Posterior cingulate gyrus (tissue), 11 donors: ENCODE measurements at places on chromosomes 1 and 21.
A peak's percentile ranks its signal among the peaks of the same experiment; 100 is the strongest.

- DNase-seq: no peak
Observed at GRCh38 chr1:29858646-29859045, 622.3 kb downstream of the PTPRU start.

GRCh38 chr1:234206651-234207284 lies 166.5 kb upstream of the COA6 start:
- DNase-seq: no peak

DNA sequence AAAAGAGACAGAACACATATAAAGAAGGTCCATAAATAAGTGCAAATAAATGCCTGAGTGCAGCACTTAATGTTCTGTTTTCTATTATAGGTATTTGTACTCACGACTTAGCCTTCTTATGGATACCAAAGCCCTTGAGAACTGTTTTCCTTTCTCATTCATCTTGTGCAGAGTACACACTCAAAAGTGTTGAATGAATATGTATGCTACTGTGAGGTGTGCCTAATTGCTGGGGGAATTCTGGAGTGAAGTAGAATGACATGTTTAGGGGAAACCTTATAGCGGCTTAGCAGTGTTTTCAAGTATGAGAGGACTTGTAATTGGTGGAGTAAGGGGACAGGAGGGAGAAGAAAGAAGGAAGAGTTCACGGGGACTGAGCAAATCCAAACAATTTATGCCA lies 157.6 kb downstream of the CACNA1E start:
- no peak for DNase-seq

- no peak for DNase-seq
Observed at GRCh38 chr1:169044971-169045370, 61.5 kb upstream of the ATP1B1 start.

GRCh38 chr1:18174037-18174436 lies 66.4 kb downstream of the IGSF21 start:
- DNase-seq: no peak

DNA sequence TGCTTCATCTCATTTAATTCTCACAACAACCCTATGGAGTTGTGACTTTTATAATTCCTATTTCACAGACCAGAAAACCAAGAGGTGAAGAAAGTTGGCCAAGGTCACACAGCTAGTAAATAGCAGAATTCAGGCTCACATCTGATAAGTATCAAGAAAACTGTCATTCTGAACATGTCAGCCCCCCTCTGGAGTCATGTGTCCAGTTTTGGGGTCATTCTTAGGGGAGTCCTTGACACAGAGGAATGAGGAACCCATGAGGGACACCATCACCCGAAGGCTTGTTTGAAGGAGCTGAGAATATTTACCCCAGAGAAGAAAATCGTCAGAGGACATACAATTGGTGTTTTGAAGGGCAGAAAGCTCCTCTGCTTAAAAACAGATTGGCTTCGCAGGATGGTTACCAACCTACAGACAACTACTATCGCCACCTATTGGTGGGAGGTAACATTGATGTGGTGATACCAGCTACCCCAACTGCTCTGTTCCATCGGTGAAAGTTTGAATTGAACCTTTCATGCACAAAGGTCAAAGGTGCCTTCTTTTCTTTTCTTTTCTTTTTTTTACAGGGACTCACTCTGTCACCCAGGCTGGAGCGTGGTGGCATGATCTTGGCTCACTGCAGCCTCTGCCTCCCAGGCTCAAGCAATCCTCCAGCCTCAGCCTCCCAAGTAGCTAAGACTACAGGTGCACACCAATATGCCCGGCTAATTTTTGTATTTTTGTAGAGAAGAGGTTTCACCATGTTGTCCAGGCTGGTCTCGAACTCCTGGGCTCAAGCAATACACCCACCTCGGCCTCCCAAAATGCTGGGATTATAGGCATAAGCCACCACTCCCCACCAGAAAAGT lies 31.3 kb downstream of the NCMAP start:
- no peak for DNase-seq

GRCh38 chr1:242081446-242081845 lies 82.5 kb upstream of the MAP1LC3C start:
- DNase-seq: no peak

DNA sequence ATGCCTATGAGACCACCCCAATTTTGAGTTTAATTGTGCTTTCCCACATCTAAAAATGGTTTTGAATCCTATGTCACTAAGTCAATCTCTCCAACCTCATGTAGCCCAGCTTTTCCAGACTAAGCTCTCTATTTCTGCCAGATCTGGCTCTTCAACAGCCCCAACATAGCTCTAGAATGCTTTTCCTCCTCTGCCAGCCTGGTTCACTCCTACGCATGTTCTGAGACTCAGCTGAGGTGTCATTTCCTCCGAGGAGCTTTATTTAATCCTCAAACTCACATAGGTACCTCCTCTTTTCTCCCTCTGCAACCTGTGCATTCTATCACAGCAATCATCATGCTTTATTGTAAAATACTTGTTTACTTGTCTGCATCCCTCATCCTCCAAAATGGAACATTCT lies 517.8 kb upstream of the BEND5 start:
- no peak for DNase-seq

DNA sequence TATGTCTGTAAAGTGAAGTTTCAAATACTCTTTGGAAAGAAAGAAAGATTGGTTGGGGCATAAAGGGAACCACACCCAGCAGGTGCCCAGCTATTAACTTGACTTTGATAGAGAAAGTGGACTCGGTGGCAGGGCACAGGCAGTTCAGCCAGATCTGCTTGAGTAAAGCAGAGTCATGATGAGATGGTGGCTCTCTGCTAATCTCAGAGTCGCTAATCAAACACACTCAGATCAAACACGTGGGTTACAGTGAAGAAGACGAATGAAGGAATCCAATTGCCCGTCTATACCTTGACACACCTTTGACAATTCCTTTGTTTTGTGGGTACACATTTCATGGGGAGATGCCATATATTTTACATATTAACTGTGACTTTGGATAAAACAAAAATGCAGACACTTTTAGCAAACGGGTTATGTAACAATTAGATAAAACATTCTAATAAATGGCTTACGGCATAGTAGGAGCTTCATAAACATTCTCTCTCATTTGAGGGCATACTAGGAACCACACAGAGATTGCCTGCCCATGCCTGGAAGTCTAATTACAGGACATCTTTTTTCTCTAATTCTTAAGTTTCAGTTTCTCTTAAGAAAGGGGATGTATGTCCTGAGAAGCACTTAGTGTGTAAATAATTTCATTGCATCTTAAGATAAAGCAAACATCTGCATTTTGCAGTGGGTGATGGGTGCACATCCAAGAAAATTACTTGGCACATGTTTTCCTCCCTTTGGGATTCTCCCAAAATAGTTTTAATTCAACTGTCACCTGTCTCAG lies 7.2 kb downstream of the CBR1 start:
- no peak for DNase-seq

DNA sequence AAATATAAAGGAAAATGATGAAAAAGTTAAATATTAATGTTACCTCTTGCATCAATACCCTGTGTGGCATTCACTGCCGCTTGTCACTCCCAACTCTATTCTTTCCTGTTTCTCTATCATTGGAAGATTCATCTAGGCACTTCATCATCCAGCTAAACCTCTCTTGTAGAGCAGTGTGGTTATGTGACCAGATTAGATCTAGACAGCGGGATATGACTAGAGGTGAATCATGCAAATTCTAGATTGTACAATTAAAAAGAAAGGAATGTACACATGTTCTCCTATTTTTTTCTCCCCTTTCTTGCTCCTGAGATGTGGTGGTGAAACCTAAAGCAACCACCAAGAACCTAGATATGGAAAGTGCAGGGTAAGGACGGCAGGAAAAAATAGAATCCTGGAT lies 174.1 kb downstream of the LBR start:
- no peak for DNase-seq

GRCh38 chr1:214228976-214229375 lies 52.0 kb upstream of the SMYD2 start:
- peak; percentile 20 for DNase-seq

- no peak for DNase-seq
Observed at GRCh38 chr1:246043556-246043955, 463.5 kb downstream of the SMYD3 start.

GRCh38 chr1:181033128-181033798 lies 520 bp upstream of the MR1 start:
- DNase-seq: no peak

- no peak for DNase-seq
Observed at GRCh38 chr1:204974327-204974726, 68.7 kb upstream of the CNTN2 start.

- no peak for DNase-seq
Observed at GRCh38 chr1:110237386-110238152, 27.5 kb downstream of the KCNC4 start.

DNA sequence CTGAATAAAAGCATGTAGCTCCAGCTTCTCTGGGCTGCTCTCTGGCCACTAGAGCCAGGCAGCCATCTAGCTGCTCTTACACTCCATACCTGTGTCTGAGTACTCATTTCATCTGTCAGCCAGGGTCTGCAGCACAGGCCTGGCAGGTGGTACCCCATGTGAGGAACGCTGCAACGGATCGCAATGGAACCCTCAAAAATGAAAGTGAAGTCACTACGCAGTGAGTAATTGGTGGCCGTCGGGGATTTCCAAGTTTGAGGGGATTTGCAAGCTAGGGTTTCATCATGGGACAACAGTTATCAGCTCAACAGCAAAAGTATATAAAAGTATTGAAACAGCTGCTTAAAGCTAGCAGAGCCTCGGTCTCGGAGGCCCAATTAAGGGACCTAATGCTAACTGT lies 186.7 kb downstream of the HFM1 start:
- DNase-seq: no peak
